Activated CD8-positive, alpha-beta memory T cell treated with anti-CD3 and anti-CD28 coated beads for 4 hours (primary cell): ENCODE measurements at places on chromosomes 2 and 18.

DNA sequence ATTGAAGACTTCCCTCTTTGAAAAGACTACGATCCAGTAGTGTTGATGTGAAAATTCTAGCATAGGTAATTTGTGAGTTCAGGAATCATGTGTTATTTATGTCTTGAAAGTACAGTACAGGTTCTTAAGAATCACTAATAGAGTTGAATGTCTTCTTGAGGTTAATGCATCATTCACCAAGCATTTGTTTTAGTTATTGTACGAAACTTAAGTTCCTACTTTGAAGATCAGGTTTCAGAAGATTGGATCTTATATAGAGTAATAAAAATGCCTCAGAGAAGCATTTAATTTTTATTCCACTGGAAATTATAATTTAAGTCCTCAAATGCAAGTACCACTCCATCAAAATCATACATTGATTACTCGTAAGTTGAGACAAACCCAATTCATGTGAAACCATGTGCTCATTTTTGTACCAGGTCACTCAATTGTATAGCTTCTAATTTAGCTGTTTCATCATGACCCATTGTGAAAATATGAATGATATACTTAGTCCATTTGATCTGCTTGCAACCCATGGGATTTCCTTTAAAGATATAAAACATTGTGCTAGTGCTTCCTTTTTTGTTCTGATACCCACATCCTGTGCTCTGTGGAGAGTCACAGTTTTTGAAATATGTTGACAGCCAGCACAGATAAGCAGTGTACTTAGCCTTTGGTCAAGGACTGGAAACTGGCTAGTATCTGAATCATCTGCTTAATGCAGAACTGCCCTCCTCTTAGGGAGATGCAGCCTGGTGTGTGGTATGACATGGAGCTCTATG, 22.5 kb upstream of the RAB27B start:
- no peak for DNase-seq

- DNase-seq, result no peak
Observed at GRCh38 chr2:166234112-166234846, 106.5 kb upstream of the SCN1A start.

- DNase-seq, result no peak
Observed at GRCh38 chr18:49668574-49669275, 106.9 kb downstream of the LIPG start.

GRCh38 chr2:16209799-16210198, 269.4 kb downstream of the MYCN start:
- no peak for DNase-seq

GRCh38 chr18:48810805-48811204, 140.0 kb downstream of the SMAD7 start:
- no peak for DNase-seq

DNA sequence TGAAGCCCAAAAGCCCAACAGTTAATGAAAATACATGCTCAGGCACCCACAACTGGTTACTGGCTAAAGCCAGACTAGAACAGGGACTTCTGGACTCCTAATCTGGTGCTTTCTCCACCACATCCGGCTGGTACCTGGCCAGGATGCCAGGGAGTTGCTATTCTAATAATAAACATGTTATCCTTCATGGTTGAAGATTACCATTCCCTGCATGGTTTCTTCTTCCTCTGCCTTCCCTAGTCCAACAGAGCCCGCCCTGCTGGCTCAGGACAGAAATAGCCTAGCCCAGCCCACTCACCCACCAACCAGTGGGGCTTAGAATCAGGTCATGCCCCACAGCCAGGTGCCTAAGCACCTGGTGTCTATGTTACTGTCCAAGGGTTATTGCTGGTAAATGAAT, 184.2 kb downstream of the TMEM247 start:
- DNase-seq, result no peak

GRCh38 chr2:207975921-207976320, 49.4 kb downstream of the PLEKHM3 start:
- DNase-seq, result no peak

DNA sequence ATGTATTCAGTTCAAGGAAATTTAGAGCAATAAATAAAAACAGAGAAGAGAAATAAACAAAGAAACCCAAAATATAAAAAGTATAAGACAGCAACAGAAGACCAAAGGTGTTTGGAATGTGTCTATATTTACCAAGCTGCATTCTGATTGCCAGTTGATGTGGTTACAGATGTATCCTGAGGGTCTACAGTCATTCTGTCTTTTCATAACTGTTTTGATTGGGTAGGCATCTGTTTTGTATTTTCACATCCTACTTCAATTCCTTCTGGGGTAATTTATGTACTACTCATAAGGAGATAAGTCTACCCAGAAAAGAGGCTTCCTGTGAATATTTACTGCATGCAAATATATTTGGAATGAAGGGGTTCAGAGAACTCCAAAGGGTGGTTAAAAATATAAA, 596.8 kb upstream of the GCFC2 start:
- no peak for DNase-seq

GRCh38 chr2:177753682-177754491, 318.7 kb downstream of the PDE11A start:
- DNase-seq, result no peak

DNA sequence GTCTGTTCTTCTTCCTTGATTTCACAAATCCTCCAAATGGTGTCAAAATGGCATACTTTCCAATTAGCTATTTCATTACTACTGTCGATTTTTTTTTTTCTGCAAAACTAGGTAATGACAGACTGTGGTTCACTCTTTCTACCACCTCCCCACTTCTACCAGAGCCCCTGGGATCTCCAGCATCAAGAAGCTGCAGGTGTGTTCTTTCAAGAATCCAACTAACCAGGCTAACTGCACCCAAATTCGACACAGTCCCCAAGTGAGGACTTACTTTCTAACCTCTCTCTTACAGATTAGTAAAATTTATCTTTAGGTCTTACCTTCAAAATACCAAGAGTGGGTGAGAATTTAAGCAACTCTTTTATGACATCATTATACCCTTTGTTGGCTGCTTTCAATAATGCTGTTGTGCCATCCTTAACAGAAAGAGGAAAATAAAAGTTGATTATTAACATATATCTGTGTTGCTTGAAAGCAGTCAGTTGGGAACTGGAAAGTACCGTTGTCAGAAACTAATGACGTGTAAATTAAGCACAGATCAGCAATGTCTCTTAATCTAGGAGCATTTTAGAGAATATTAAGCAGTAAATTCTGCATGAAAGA, 31.2 kb upstream of the NPC1 start:
- no peak for DNase-seq

DNA sequence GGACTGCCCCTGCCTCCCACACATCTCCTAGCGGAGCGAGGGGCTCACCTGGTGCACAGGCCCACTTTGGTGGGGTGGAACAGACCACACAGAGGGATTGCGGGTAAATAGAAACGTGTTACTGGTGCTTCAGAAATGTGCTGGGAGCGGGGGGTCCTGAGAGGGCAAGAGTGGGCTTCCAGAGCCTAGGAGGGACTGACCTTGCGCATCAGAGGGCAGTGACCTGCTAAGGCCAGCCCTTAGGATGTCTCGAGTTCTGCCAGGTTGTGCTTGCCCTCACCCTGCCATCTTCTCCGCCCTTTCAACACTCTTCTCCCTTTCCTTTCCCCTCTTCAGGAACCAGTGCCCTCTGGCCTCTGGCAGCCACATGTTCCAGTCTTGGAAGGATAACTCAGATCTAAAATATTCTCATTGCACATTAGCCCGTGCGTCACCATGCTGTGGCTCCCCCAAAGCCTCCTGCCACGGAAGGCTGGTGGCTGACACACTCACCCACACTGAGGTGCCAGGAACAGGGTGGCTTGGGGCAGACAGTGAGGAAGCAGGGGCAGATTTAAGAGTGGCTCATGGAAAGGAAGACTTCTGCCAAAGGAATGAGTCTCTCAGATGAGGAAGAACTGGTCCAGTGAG, 89.6 kb downstream of the MCFD2 start:
- DNase-seq, result no peak

DNA sequence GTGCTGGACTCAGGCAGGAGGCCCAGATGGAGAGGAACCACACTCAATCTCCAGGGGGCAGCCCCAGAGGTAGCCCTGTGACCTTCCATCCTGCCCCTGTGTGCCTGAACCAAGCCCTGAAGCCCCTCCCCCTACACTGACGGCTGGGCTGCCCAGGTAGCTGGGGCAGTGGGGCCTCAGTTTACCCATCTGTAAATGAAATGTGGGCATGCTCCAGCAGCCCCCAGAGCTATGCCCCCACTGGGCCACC, 15.8 kb downstream of the CROCC2 start:
- no peak for DNase-seq

DNA sequence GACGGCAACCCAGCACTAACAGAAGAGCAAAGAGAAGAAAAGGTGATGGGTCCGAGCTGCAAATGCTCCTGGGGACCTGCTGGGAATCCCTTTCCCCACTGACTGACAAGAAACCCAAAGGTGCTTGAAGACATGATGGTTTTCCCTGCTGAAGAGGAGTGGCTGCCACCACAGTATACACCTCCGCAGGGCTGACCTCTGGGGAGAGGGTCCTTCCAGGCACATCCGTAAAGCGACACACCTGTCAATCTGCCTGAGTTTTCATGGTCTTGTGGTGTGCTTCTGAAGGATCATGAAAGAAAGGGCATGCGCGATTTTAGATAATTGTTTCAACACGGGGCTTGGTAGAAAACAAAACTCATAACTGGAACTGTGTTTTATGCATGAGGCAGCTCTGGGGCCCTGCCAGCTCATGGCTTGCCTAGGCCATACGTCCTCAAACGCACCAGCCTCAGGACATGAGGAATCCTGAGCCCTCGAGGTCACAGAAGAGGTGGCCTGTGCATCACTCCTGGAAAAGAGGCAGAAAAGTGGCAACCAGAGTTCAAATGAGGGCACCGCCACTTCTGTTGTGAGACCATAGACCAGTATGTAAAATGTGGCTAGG, 51.8 kb downstream of the SERTAD2 start:
- no peak for DNase-seq
